ENCODE measurements at places on chromosomes 2 and 18. TPM values are rescaled to one million over a fixed set of nuclear protein-coding genes. Genes with fewer than 3 reads are reported as not detected.

DNA sequence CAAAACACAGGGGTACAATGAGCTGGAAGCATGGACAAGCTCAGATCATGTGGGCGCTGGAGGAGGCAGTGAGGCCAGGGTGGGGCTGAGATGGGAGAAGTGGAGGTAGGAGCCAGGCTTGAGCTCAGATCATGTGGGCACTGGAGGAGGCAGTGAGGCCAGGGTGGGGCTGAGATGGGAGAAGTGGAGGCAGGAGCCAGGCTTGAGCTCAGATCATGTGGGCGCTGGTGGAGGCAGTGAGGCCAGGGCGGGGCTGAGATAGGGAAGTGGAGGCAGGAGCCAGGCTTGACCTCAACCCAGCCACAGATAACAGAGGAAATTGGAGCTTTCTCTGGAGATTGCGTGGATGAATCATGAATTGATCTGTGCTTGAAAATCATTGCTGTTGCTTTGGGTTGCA, 48.3 kb upstream of the TMEM18 start:
- DNase-seq: no peak

The TTC27 gene
- 8.3 TPM for total RNA-seq

GRCh38 chr2:159714247-159714930, 2.1 kb downstream of the MARCHF7 start:
- DNase-seq: no peak

GRCh38 chr2:105737980-105738657, 6.6 kb upstream of the NCK2 start:
- DNase-seq: no peak

The COL4A3 gene
- not detected for total RNA-seq

- DNase-seq: no peak
Observed at GRCh38 chr18:63157293-63158011, 162.1 kb downstream of the BCL2 start.

DNA sequence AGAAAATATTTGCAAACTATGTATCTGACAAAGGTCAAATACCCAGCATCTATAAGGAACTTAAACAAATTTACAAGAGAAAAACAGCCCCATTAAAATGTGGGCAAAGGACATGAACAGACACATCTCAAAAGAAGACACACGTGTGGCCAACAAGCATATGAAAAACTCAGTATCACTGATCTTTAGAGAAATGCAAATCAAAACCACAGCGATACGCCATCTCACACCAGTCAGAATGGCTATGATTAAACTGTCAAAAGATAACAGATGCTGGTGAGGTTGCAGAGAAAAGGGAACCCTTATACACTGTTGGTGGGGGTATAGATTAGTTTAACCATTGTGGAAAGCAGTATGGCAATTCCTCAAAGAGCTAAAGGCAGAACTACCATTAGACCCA, 64.3 kb upstream of the RBMS1 start:
- DNase-seq: no peak

- peak; percentile 86 for DNase-seq
Observed at GRCh38 chr2:105235388-105236059, 6.0 kb upstream of the GPR45 start.

GRCh38 chr2:163405298-163405697, 330.5 kb downstream of the FIGN start:
- no peak for DNase-seq

- no peak for DNase-seq
Observed at GRCh38 chr2:240990726-240991377, 7.6 kb upstream of the SNED1 start.

GRCh38 chr2:29848566-29849310, 72.6 kb downstream of the ALK start:
- DNase-seq: peak; percentile 38

The CCDC85A gene
- total RNA-seq: 12.1 TPM

DNA sequence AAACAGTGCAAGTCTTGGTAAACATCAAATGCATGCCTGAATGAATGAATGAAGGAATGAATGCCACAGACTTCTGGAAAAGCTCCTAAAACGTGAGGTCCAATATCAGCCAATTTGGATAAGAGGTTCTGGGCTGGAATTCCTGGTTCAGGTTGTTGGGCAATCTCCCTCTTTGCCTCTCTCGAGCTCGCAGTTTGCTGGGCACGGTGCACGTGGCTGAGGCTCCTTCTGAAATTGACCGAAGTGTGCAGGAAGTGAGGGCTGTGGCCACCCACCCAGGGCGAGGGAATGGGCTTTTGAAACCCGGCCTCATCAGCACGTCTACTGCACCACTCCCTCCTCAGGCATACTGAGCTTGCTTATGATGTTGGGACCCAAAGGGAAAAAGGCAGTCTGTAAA, 288.8 kb upstream of the HS6ST1 start:
- DNase-seq: no peak

DNA sequence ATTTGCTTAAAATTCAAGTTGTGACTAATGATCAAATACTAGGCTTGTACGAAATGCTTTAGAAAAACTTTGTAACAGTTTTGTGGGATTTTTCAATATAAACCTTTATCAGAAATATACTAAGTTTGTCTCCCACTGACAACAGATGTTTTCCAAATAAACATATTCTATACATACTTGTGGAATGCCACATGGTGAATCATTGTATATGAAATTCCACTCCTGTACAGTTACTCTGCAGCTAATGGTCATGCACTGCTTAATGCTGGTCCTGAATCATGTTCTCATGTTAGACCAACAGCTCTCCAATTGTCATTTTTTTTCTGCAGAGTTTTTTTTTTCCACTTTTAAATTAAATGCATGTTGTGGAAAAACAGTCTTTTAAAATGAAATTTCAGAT, 90.1 kb downstream of the DPP4 start:
- no peak for DNase-seq

The EFHD1 gene
- 0.71 TPM for total RNA-seq

DNA sequence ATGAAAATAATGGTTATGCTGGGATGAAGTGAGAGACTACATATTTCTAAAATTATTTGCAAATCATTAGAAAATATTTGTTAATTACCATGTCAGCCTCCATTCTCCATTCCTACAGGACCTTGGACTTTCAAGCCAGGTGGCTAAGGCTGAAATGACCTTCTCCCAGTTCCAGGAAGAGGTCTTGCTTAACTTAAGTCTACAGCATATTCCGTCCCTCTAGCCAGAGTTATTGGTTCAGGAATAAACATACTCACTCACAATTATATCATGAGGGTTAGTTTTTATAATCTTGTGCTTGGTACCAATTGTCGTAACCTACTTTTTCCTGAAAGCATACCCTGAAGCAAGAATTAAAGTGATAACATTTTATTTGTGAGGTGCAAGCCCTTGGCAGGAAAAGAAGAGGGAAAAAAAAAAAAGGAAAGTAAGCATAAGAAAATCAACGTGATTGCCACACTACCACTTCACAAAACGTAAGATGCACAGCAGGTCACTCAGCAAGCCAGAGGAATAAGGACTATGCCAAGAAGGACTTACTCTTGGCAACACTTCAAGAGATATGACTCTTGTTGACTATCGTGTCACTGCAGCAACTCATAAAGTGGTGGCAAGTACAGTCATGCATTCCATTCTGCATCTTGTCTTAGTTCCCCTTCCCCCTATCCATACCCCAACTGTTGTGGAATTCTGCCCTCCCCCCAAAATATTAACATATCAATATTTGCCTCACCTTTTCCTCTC, 479.1 kb downstream of the MBD2 start:
- no peak for DNase-seq

GRCh38 chr18:12334863-12335262, 26.8 kb downstream of the TUBB6 start:
- DNase-seq: no peak

GRCh38 chr2:18319987-18320386, 240.5 kb downstream of the RDH14 start:
- no peak for DNase-seq

DNA sequence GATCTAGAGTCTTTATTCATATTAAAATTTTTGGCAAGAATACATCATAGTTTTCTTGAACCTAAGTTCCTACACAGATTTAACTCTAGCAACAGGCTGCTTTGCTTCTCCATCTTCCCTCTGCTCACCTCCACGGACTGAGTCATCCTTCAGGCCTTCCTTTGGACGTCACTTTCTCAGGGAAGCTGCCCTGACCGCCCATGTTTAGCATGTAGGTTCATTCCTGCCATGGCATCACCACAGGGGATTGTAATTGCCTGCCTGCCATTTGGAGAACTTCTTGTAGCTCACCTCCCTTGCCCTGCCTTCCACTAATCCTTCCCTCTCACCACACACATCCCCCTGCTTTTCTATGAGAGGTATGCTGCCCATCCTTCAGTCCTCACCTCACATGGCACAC, 43.9 kb upstream of the B3GNT2 start:
- no peak for DNase-seq

DNA sequence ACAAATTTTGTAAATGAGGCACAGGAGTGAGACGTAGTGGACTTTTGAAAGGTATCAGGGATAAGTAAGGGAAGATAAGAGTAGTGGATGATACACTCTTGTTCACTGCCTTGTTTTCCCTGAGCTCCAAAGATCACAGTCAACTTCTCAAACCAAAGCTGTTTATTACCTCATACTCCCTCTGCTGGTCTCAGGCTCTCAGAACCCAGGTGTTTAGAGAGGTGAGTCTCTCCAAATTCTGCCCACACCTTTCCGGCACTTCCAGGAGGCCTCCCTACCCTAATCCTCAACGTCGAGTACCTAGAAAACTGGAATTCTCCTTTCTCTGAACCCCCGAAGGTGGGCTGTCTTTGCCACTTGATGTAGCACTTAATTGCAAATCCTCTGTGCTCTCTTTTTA, 621.1 kb downstream of the BCL11A start:
- no peak for DNase-seq

The WDR7 gene
- 41.8 TPM for total RNA-seq

- peak; percentile 66 for DNase-seq
Observed at GRCh38 chr18:10912790-10913545, 236.4 kb downstream of the PIEZO2 start.

GRCh38 chr18:15165048-15165447, 417.1 kb downstream of the ANKRD30B start:
- no peak for DNase-seq

The ZNF396 gene
- 2.1 TPM for total RNA-seq

DNA sequence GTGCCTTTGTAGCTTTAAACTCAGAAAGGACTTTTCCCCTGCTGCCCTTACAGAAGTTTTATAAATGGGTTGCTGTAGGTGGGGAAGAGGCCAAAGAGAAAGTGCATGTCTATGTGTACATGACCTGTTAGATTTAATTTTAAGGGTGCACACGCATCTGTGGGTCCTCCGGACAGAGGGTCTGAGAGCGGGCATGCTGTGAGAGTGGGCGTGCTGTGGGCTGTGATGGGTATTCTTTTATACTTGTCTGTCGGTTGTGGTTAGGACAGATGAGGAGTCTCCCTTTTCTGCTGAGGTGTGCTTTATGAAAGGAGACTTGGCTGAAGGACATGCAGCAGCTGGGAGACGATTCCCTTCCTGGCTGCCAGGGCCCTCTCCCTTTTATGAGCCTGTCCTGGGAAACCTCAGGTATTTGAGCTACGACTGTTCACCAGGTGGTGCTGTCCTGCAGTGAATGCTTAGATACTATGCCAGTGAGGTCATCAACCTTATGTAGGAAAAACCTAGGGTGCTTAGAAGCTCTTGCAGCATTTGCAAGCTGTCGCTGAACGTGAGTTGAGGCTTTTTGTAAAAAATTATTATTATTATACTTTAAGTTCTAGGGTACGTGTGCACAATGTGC, 67.5 kb downstream of the TANC1 start:
- no peak for DNase-seq

The ZNF519 gene
- total RNA-seq: 18.5 TPM

- no peak for DNase-seq
Observed at GRCh38 chr2:97662386-97662894, 1.4 kb downstream of the ACTR1B start.

The CYRIA gene
- total RNA-seq: 19.3 TPM

- DNase-seq: peak; percentile 34
Observed at GRCh38 chr18:80253871-80254492, 6.7 kb upstream of the PARD6G start.

The RPS27A gene
- total RNA-seq: 437 TPM

DNA sequence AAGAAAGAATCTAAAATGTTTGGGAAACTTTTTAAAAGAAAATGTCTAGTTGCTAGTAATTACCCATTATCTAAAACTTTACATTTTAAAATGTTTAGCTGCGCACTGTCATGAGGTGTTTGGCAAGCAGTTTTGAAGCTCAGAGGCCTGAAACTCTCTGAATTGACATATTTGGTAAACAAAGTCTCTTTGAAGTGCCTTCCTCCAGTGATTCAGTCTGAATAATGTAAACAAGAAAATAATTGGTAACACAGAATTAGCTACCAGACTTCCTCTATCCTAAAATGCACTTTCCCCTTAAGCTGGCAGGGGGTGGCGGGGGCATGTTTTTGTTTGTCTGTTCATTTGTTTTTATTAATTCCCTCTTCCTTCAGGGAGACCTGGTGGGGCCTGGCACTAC, 61.4 kb downstream of the WDR75 start:
- no peak for DNase-seq

DNA sequence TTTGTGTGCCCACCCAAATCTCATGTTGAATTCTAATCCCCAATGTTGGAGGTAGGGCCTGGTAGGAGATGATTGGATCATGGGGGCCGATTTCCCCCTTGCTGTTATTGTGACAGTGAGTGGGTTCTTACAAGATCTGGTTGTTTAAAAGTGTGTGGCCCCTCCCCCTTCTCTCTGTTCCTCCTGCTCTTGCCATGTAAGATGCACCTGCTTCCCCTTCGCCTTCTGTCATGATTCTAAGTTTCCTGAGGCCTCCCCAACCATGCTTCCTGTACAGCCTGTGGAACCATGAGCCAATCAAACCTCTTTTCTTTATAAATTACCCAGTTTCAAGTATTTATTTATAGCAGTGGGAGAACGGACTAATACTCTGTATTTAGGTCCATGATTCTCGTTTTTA, 588.1 kb downstream of the DCDC2C start:
- no peak for DNase-seq

GRCh38 chr2:1777156-1777555, 32.8 kb upstream of the PXDN start:
- no peak for DNase-seq

- DNase-seq: no peak
Observed at GRCh38 chr2:696999-697627, 19.9 kb upstream of the TMEM18 start.

- no peak for DNase-seq
Observed at GRCh38 chr2:60070736-60071489, 482.5 kb downstream of the BCL11A start.

DNA sequence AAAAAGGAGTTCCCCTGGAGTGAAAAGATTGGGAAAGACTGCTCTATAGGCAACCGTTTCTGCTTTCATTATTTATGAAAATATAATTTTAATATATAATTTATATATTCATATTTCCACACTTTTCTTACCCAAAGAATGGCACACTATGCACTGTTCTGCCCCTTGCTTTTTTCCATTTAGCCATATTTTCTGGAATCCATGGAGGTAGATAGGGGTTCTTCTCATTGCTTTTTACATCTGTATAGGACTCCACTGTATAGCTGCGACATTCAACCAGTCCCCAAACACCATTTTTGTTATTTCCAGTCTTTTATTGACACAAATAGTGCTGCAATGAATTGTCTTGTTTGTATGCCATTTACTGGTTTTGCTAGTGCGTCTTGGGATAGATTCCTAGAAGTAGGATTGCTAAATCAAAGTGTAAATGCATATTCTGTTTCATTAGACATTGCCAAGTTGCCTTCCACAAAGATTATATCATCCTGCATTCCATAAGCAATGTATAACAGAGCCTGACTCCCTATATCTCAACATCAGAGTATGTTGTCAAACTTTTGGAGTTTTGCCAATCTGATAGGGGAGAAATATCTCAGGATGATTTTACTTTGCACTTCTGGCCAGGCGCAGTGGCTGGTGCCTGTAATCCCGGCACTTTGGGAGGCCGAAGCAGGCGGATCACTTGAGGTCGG, 26.6 kb upstream of the TCF7L1 start:
- no peak for DNase-seq

Measured in glutamatergic neuron (in vitro differentiated cells).